ENCODE measurements at places on chromosomes 6 and 20.

- no peak for DNase-seq
Observed at GRCh38 chr6:106556368-106556960, 72.8 kb downstream of the RTN4IP1 start.

- no peak for DNase-seq
Observed at GRCh38 chr6:167706313-167707109, 120.2 kb upstream of the AFDN start.

- no peak for DNase-seq
Observed at GRCh38 chr6:135475292-135475886, 22.2 kb downstream of the AHI1 start.

- no peak for DNase-seq
Observed at GRCh38 chr20:33188421-33188820, 20.5 kb downstream of the BPIFA2 start.

GRCh38 chr6:146209942-146210341 is 181.1 kb downstream of the GRM1 start:
- no peak for DNase-seq

GRCh38 chr6:124330197-124330596 is 526.5 kb downstream of the NKAIN2 start:
- no peak for DNase-seq

DNA sequence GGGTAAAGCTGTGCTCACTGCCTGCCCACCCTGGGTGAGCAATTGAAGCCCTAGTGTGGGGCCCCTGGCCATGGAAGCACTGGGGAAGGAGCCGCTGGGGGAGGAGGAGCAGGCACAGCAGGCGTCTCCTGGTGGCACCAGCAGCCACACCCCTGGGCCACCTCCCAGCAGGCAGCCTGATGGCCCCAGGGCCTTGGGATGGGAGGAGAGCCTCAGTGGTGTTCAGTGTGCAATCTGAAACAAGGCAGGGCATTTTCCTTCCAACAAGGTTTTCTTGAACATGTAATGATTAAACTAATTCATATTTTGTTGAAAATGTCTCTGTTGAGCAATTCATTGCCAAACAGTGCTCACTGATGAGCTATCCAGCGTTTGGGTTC is 151.0 kb downstream of the ZDHHC14 start:
- DNase-seq, result no peak

DNA sequence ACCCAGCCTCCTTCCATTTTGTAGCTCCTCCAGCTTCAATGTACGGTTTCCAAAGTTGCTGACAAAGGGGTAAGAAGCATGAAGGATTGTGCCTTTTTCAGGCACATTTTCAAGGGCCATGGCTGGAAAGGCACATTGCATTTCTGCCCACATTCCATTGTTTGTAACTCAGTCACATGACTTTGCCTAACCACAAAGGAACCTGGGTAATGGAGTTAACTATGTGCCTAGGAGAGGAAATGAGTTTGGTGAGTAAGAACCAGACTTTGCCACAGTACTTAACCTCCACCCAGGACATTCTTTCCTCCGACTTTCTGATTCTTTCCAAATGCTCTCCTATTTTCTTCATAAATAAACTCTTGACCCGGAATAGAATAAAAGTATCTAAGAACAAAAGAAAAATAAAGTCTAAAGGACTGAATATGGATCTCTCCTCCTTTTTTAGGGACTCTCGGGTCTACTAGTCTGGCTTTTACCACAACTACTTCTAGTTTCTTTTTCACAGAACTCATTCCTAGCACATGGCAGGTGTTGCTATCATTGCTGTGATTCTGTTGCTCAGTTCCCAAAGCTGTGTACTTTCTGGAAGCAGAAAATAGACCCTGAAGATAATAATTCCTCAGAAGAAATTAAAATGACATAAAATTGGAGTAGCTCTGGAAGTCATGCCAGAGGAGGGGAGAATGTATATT is 81.5 kb upstream of the ISM1 start:
- no peak for DNase-seq

DNA sequence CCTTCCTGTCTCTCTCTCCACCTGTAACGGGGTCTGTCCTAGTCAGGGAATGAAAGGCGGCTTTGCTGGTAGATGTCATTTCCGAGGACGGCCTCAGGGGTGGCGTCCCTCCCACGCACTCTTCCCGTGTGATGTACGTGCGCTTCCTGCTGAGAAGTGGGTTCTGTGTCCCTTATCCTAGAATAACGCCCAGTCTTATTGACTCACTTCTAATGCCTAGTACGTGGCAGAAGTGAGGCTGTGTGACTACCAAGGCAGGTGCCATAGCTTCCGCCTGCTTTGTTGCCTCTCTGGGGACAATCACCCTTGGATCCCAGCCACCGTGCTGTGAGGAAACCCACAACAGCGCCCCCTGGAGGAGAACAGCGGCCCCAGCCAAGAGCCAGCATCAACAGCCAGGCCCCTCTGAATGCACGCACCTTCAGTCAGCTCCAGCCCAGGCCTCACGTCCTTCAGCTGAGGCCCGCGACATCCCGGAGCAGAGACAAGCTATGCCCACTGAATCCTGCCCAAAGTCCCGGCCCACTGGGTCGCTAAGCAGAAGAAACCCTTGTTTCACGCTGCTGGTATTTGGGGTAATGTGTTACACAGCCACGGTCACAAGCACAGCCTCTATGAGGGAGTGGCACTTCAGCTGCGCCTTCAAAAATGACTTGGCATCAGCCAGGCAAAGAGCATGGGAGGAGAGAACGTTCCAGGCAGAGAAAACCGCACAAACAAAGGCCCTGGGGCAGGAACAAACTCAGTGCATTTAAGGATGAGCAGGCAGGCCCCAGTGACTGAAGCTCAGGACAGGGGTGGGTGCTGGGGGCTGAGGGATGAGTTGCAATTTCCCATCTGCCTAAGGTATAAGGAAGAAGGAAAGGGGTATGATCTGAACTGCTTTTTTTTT is 224.2 kb downstream of the NFATC2 start:
- DNase-seq, result no peak

- no peak for DNase-seq
Observed at GRCh38 chr6:85496856-85497255, 47.0 kb downstream of the NT5E start.

DNA sequence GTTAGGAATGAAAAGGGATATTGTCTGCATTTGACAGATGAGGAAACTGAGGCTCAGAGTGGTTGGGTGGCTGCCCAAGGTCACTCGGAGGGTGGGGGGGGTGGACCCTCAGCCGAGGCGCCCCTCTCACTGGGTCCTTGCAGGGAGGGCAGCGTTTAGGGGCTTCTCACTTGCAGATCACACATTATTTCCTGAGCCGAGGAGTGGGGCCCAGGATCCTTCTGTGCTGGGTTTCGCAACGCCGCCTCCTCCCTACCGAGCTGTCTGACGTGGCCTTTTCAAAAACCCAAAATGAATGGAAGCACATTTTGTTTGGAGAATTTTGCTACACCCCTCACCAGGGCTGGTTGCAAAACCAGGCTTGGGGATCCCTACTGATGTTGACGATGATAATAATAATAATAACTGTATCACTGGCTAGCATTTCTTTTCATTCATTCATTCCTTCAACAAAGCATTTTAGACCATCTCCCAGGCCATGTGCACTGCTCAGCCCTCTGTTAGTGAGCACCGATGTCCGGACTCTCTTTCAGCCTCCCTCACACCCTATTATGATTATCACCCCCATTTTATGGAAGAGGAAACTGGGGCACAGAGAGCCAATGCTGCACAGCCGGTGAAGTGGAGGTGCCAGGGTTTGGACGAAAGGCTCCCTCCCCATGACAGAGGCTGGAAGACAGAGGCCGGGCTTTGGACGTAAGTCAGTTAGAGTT is 5.2 kb downstream of the DLGAP4 start:
- no peak for DNase-seq

- no peak for DNase-seq
Observed at GRCh38 chr6:144497650-144498049, 212.5 kb downstream of the UTRN start.

- no peak for DNase-seq
Observed at GRCh38 chr20:34475979-34476736, 40.1 kb upstream of the DYNLRB1 start.

DNA sequence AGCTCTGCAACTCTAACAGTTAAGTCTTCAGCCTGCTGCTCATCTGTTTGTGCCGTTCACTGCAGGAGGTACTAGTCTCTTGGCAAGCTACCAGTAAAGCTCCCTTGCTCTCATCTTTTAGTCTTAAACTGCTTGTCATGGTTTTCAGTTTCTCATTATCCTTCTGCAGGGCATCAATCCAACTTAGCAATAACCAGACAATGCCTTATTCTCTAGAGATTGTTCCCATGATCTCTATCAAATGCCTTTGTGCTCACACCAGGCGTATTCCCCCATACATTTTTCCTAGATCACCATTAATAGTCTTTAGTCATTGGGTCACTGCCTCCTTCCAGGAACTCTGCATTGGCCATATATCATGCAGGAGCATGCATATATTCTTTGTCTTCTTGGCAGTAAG is 171.3 kb downstream of the GRM1 start:
- DNase-seq, result no peak

- no peak for DNase-seq
Observed at GRCh38 chr6:80165143-80165542, 58.7 kb downstream of the BCKDHB start.

DNA sequence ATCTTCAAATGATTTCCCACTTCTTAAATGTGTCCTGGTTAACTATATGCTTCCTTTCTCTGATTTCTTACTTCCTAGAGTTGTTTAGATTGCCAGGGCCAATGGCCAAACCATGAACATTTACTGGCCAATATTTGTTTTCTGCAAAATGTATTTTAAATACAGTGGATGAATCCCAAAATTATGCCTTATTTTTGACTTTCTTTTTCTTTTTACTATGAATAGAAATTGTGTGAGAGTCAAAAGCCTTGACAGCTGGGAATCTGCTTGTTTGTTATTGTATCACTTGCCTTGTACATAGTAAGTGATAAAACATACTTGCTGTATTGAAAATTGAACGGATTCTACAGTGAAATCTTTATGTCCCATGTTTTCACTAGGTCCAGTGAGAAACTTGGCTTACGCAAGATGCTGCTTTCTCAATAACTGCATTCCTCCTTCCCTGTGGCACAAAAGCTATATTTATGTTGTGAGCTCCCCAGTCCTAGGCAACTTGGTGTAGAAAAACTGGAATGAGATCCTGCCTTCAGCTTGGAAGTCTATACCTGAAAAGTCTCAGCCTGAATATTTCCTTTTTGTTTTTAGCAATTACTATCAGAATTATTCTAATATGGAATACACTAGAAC is 295.2 kb downstream of the EPHA7 start:
- DNase-seq, result no peak

DNA sequence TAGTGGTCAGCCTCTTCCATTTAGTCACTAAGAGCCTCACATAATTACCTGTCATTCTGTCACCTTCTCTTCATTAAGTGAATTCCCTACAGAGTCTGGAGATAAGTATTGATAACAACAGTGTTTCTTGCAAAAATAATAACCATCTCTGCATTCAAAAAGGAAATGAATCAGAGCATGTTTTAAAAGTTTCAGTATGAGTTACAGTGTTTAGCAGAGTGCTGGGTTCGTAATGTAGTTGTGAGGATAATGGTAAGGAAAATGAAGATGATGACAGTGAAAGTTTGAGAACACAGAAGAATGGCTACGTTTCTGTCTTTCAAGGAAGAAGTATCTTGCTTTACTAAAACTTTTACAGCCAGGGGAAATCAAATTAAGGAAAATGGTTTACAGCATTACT is 31.3 kb downstream of the GPRC6A start:
- no peak for DNase-seq

GRCh38 chr6:73739096-73739495 is 43.1 kb downstream of the CD109 start:
- peak; percentile 65 for DNase-seq

DNA sequence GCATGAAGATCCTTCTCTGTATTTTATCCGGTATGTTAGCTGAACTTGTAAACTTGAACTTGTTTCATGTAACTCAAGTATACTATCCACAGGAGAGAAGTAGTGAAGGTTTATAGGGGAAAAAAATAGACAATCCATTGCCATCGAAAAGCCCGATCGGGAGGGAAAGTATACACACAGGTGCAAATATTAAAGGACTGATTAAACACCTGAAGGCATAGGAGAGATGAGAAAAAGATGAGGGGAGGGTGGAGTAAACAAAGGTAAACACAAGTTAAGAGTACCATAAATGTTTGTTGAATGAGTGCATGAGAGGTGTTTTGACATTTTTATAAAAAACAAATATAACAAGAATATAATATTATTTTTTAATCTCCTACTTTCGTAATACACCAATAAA is 64.3 kb upstream of the CITED2 start:
- DNase-seq, result no peak

- no peak for DNase-seq
Observed at GRCh38 chr6:146916435-146917025, 287.7 kb upstream of the STXBP5 start.

Measured in DMS 273 treated with DMSO at 0.1 percent for 48 hours (cell line).